ENCODE measurements at places on chromosomes 3 and 15.

DNA sequence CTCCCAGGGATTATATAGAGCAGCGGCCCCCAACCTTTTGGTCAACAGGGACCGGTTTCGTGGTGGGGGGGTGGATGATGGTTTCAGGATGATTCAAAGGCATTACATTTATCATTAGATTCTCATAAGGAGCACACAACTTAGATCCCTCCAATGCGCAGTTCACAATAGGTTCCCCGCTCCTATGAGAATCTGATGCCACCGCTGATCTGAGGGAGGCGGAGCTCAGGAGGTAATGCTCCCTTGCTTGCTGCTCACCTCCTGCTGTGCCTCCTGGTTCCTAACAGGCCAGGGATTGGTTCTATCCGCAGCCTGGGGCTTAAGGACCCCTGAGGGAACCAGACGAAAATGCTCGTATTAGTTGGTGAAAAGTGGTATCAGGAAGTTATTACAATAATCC, 1.3 kb upstream of the HACD2 start:
- no peak for DNase-seq

DNA sequence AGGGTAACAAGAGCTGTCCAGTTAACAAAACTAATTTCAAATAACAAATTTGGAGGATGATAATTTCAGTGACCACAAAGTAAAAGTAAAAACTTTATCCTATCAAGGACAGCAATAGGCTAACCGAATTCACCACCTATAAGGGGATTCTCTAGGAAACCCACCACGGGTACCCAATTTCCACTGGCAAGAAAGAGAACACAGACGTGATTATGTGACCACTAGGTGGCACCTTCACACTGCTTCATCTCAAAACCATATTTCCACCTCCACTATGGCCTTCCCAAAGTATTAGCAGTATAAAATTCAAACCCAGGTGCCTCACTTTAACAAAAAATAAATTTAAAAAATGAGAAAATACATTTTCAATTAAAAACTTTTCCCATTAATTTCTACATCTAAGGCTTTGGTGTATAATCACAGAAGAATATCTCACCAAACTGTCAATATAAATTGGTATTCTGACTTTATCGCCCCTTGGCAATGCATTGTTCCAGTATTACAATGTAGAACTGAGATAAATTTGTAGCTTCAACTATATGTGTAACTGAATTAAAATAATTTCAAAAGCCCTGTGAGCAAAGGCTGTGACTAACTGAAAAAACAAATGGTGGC, 96.5 kb downstream of the FSIP1 start:
- no peak for DNase-seq

GRCh38 chr15:81281766-81282605, 42.0 kb downstream of the STARD5 start:
- DNase-seq = no peak

GRCh38 chr3:179196098-179196497, 47.9 kb downstream of the PIK3CA start:
- DNase-seq = peak; percentile 62

GRCh38 chr3:54797111-54797510, 130.7 kb downstream of the LRTM1 start:
- no peak for DNase-seq

- DNase-seq = peak; percentile 7
Measured at GRCh38 chr15:55434989-55435825, 26.9 kb downstream of the PIERCE2 start.

DNA sequence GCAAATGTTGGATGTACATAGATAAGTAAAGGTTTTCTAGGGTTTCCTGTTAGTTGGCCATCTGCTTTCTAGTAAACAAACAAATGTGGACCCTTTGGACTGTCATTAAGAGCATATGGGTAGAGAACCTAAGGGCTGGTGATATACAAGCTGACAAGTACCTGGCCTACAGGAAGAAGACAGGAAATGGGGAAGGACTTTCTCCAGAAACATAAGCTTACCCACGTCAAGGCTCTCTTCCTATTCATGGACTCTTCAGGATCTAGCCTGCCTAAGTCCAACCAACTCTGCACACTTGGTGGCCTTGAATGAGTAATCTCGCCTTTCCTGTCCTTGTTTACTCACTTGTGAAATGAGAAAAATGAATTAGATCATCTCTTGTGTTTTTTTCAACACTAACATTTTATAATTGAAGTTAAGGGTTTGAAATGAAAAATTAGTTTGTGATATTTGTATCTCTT, 22.2 kb upstream of the GOLIM4 start:
- no peak for DNase-seq

- DNase-seq = no peak
Measured at GRCh38 chr3:65974509-65974908, 64.2 kb downstream of the MAGI1 start.

DNA sequence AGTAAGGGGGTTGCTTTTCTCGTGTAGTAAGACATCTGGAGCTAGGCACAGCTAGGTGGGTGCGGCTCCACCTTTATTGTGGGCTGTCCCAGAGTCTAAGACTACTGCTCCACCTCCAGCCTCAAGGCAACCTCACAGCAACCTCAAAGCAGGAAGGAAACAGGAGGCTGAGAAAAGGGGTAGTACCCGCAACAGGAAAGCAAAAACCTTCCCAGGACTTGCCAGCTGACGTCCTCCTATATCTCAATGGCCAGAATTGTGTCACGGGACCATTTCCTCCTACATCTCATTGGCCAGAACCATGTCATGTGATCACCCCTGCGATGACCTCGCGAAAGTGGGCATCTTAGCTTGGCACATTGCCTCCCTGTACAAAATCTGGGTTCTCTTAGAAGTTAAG, 4.3 kb upstream of the GPR160 start:
- no peak for DNase-seq

DNA sequence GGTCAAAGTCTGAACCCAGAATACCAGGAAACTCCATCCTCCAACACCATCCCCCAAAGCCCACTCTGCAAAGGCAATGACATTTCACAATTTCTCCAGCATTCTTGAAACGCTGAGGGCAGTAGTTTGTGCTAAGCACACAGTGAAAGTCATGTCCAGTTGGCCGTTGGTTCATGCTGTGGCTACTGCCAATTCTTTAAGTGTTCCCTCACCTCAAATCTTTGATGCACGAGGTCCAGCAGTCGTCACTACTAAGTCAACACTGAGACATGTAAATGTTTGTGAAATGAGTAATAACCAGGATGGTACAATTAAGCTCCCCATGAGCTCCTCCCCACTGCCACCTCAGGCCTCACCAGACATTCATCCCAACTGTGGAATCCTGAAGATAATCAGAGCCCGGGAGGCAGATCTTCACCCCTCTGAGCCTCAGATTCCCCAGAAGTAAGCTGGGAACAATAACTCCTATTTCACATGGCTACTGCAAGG, 7.0 kb downstream of the SUCLG2 start:
- DNase-seq = peak; percentile 98

DNA sequence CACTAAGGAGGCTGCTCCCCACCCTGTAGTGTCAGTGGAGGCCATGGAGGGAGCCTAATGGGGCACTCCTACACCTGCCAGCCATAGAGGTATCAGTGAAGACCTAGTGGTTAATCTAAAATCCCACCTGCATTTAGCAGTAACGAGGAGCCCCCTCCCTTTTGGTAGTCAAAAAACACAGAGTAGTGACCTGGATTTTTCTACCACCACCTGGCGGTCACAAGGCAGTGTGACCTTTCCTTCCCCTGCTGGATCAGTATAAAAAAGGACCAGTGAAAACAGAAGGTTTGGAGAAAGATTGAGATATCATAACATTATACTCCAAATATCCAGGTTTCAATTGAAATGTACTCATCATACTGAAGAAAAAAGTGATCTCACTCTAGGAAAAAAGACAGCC, 241.2 kb downstream of the PYDC2 start:
- DNase-seq = no peak

- DNase-seq = no peak
Measured at GRCh38 chr15:53536479-53537120, 222.9 kb downstream of the WDR72 start.

DNA sequence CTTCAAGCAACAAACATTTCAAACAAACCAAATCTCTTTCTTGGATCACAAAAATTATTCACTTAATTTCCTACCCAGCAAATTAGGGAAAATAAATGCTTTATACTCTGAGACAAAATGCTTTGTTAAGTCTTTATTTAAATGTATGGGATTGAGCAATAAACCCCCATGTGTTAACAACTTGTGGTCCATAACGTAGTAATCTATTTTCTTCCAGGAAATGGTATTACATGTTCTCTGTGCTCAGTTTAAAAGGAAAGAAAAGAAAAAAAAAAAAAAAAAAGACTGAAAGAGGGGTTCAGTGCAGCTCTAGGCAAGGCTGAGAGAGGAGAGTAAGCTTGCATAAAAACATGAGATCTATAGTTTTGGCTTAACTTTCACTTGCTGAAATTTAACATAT, 102.3 kb downstream of the PIK3CB start:
- DNase-seq = no peak

- DNase-seq = no peak
Measured at GRCh38 chr3:58351920-58352319, 19.2 kb downstream of the PXK start.

GRCh38 chr3:123476967-123477750, 28.3 kb upstream of the ADCY5 start:
- DNase-seq = no peak

GRCh38 chr3:185983495-185984141, 45.8 kb upstream of the TRA2B start:
- DNase-seq = no peak

DNA sequence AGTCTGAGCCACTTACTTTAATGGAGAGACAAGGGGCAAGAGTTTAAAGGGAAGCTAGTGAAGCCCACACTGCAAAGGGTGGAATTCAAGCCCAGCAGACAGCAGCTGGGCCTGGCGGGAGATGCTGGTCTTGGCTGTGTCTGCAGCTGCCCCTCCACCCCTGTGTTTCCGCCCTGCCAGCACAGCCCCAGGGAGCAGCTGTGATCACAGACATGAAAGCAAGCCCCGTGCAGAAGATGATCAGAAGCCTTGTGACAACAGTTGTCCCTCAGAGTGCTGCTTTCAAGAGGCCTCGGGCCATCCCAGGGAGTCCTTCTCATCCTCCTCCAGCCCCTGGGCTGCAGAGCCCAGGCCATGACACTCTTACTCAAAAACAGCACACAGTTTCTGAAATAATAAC, 24.1 kb upstream of the SLC6A1 start:
- DNase-seq = no peak

DNA sequence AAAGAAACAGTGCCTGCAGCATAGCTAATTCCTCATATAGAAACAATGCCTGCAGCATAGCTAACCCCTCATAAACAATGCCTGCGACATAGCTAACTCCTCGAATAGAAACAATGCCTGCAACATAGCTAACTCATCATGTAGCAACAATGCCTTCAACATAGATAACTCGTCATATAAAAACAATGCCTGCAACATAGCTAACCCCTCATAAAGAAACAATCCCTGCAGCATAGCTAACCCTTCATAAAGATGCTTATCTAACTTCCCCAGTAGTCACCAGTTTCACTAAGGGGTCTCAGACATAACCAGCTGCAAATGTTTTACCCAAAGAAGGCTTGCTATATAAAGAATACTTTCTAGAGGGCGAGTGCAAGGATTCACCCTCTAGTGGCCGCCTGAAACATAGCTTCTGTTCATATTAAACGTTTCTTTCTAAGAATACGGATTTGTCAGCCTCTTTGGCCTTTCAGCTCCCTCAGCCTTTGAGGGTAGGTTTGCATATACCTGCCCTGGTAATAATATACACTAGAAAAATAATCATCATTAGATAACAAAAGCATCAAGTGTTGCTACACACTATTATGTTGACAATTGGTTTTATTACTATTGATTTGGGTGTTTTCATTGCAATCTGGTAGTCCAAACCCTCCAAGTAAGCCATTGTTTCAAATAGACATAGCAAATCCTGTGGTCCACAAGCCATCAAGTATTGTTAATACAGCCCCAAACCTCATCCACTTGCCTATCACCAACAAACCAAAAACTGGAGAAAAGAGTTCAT, 44.4 kb upstream of the FAN1 start:
- peak; percentile 17 for DNase-seq

DNA sequence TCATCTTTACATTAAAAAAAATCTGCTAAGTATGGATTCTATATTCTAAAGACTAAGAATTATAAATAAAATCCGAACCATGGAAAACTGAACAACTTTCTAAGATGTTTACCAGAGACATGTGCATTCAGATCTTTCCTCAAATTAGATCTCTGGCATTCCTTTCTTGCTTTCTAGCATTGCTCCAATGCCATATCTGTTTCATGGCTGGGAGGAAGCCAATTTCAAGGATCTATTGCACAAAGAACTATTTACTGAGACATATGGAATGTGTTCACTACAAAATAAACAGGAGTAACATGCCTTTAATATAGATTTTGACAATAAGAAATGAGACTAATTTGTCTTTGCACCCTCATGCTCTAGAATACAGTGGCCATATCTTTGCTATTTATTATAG, 45.1 kb upstream of the NANOGP8 start:
- no peak for DNase-seq

GRCh38 chr15:85929786-85930185, 135.1 kb upstream of the KLHL25 start:
- DNase-seq = no peak

- no peak for DNase-seq
Measured at GRCh38 chr3:113794526-113794925, 44.1 kb upstream of the GRAMD1C start.

DNA sequence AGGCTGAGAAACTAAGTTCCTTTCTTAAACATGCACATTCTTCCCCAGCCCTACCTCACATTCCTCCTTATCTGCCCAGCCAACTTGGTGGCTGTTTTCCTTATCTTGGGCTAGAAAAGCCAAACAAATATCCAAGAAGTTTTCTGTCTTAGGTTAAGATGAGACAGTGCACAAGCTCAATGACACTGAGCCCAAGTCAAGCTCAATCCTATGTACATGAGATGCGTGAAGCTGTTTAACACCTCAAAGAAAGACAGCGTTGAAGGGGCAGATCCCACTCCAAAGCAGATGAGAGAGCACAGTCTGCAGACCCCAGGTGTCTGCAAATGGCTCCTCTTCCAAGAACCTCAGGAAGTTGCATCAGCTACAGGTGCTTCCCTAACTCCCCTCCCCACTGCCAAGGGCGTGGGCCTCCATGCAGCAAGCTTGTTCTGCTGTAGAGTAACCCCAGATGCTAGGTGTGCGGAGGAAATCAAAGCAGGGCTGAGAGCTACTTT, 16.6 kb downstream of the LRRC2 start:
- DNase-seq = no peak

All from AG04449 (cell line).